CD4-positive, alpha-beta T cell treated with Interferon gamma for 1 hour (primary cell): ENCODE measurements at places on chromosomes 7 and 10.

DNA sequence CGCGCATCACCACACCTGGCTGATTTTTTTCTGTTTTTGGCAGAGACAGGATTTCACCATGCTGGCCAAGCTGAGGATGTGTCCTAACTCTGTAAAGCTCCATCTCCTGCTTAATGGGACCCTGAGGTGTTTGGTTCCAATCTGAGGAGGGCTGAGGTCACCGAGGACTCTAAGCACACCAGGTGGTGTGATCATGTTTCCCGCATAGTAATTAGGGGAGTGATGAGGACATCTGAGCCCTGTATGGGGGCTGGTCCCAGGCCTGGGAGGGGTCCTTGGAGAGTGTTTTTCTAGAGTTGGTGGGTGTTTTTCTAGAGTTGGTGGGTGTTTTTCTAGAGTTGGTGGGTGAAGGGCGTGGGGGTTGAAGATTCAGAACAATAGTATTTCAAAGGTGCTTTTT, 3.0 kb upstream of the ABHD11 start:
- no peak for DNase-seq

DNA sequence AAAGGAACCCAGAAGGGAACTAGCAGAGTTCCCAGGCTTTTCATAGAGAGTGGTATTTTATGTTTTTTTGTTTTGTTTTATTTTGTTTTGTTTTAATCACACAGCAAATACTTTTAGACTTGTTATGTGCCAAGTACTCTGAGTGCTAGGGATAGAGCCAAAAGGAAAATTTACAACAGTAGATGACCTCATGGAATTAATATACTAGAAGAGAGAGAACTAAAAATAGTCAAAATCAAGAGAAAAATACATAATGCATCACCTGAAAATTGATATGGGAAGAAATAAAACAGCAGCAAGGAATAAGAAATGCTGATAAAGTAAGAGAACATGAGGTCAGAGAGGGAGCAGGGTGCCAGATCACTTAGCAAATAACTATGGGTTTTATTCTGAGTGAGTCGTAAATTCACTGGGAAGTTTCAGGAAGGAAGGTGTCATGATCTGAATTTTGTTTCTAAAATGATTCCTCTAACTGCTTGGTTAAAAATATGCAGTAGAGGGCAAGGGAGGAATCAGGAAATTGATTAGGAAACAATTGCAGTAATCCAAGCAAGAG, 351.0 kb downstream of the ANKRD7 start:
- no peak for DNase-seq

GRCh38 chr7:29066641-29067040, 79.7 kb downstream of the CPVL start:
- no peak for DNase-seq

DNA sequence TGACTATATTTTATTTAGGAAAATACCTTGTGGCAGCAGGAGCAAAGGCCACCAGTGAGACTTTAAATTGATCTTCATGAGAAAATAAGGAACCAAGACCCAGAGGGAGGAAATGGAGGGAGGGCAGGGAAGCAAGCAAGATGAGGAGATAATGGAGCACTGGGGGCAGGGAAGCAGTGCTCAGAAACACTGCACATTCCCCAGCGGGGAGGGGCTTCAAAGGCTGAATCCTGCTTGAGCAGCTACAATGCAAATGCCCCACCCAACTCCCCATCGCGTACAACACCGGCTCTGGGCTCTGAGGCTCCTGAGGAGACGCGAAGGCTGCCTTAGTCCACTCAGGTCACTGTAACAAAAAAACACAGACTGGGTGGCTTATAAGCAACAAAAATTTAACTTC, 503.8 kb downstream of the GRID1 start:
- no peak for DNase-seq

DNA sequence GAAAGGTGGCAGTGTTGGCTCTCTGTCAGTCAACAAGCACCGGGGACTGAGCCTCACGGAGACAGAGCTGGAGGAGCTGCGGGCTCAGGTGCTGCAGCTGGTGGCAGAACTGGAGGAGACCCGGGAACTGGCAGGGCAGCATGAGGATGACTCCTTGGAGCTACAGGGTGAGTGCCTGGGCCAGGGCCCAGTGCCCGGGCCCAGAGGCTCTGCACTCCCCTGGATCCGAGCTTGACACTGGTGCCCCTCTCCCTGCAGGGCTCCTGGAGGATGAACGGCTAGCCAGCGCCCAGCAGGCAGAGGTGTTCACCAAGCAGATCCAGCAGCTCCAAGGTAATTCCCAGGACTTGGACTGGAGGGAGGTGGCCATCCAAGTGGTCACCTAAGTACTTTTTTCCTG, 2.7 kb downstream of the CCDC136 start:
- no peak for DNase-seq

- DNase-seq = no peak
These were observed 45.4 kb downstream of the DOCK4 start for GRCh38 chr7:112160771-112161150.

DNA sequence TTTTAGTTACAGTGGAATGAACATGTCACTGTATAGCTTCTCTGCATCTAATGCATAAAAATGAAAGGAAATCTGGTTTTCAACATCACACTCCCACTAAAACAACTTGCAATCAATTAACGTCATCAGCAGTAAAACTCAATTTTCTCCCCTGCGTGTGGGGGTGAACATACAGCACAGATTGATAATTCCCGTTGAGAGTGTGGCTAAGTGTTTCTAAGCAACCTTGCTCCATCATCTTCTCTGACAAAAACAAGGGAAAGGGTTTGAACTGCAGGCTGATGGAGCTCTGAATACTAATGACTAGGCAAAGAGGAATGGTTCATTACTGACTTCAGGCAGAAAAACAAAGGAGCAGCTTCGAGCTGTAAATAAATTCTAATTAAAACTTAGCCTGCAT, 238.3 kb downstream of the PARD3 start:
- no peak for DNase-seq

GRCh38 chr7:8162181-8162580, 99.8 kb downstream of the ICA1 start:
- DNase-seq = no peak

- DNase-seq = peak; percentile 4
These were observed 26.3 kb upstream of the WDR11 start for GRCh38 chr10:120824881-120825309.

DNA sequence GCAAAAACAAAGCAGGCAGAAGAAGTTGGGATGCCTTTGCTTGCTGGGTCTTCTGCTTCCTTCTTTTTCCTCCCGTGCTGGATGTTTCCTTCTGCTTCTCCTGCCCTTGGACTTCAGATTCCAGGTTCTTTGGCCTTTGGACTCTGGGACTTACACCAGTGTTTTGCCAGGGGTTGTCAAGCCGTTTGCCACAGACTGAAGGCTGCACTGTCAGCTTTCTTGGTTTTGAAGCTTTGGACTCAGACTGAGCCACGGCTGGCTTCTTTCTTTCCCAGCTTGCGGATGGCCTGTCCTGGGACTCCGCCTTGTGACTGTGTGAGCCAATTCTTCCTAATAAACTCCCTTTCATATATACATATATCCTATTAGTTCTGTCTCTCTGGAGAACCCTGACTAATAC, 11.3 kb upstream of the LCOR start:
- no peak for DNase-seq

DNA sequence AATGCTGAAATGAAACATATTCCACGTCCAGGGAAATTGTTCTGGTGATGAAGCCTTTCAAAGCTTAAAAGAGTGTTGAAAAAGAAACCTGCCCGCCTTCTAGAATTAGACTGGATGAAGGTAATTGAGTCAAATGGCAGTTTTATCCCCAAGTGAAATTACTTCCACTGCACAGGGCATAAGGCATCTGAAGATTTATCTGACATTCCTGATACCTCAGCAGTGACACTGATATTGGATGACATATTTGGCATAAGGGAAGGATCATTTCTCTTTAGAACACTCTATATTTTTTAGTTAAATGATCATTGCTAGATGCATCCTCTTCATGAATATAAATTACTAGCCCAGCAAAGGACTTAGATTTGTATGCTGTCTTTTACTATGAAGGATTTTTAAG, 229.6 kb upstream of the TPK1 start:
- DNase-seq = no peak

GRCh38 chr10:99845837-99846382, 63.5 kb downstream of the ABCC2 start:
- peak; percentile 64 for DNase-seq

DNA sequence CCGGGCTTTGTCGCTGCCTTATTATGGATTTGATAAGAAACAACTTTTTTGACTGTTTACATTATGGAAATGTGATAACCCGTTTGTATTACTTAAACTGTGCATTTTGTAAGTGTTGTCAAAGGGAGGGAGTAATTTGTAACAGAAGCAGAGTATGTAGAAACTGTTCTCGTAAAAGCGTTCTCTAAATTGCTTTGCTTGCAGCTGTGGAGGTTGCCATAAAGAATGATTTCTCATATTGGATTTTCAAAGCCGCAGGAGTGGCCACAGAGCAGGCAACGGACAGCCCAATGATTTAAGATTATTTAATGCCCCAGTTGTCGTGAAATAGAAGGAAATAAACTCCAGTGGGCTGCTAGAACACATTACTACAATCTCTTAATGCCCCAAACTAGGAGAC, 114.0 kb upstream of the INSYN2A start:
- no peak for DNase-seq

- no peak for DNase-seq
These were observed 90.8 kb upstream of the KCTD7 start for GRCh38 chr7:66537876-66538275.

DNA sequence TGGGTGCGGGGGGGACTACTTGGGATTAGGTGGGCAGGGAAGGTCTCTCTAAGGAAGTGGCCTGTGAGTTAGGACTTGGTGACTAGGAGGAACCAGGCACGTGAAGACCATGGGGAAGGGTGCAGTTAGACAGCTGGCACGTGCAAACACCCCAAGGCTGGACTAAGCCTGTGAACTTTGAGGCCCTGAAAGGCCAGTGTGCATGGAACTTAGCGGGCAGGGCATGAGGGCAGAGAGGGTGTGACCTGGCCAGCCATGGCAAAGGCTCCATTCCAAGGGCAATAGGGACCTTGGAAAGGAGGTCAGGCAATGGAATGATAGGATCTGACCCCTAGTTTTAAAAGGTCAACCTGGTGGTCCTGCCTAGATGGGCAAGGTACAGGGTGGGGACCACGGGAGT, 158.4 kb upstream of the PCBD1 start:
- DNase-seq = no peak

DNA sequence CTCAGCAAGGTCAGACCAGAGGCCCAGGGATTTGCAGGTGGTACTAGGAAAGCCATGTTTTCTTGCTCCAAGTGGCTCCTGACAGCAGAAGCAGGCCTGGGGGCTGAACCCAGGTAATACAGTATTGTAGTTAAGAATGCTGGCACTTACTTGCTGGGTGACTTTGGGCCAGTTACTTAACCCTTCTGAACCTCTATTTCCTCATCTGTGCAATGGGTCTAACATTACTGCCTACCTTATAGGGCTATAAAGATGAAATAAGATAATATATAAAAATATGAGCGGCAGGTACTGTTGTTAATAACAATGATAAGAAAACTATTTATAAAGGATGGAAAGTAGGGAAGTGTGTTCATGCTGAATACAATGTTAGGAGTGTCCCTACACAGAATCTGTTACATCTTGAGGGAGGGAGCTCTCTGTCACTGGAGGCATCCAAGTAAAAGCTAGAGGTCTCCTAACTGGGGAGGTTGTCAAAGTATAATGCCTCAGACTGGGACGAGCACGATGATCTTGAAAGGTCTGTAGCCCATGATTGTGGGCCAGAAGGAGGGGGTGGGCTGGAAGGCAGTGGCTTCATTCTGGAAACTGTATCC, 26.9 kb downstream of the ADAMTS14 start:
- no peak for DNase-seq
